RKO (cell line): ENCODE measurements at places on chromosomes 7 and 10.
A peak's percentile ranks its signal among the peaks of the same experiment; 100 is the strongest.

DNA sequence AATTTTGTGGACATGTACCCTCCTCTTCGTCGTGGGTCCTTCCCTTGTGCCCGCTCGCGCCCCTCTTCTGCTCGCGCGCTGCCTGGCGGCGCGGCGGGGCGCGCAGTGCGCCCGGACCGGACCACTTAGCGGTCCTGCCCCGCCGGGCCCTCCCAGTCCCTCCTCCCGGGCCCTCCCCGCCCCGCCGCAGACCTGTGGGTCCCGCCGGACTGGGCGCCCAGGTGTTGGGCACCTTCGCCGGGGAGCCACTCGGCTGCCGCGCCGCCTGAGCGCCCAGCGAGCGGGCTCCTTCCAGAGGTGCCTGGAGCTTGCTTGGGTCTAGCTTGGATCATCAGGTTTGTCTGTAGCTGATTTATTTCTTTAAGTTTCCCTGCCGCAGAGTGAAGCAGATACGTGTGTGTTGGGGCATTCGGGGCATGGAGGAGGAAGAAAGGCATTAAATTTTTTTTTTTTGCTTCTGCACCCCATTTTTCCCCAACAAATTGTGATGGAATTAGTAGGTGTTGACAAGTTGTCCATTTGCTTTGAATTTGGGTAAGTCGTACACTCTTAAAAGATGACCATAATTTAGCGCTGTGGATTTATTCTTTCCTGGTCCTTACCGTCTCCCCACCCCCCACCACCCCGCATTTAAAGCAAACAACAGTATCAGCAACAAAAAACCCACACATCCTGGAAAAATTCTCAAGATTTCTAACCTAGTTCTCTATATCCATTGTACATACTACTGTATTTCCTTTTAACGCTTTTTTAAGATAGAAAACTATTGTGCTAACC lies 905 bp downstream of the C1GALT1 start:
- DNase-seq = peak; percentile 52

GRCh38 chr7:26705567-26705966 lies 158.8 kb downstream of the SKAP2 start:
- peak; percentile 65 for DNase-seq

DNA sequence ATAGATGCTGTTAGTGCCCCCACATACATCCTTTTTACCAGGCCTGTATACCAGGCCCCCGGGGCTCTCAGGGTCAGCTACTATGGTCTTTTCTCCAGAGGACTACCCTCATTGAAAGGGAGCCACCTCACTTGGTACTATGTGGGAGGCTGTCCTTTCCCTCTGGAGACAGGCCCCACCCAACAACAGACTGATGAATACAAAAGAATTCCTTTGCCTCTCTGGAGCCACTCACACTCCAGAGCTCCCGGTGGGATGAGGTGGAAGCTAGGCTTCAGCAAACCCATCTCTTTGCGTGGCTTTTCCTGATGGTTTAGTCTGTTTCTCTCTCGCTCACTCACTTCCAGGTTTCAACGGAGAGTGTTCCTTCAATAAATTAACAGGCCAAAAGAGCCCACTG lies 30.3 kb downstream of the ANKMY2 start:
- DNase-seq = no peak

- DNase-seq = no peak
Measured at GRCh38 chr7:2247141-2247995, 5.3 kb downstream of the NUDT1 start.

- DNase-seq = no peak
Measured at GRCh38 chr10:10629512-10629911, 388.2 kb upstream of the CELF2 start.

- DNase-seq = no peak
Measured at GRCh38 chr10:96764425-96765060, 44.2 kb upstream of the PIK3AP1 start.

DNA sequence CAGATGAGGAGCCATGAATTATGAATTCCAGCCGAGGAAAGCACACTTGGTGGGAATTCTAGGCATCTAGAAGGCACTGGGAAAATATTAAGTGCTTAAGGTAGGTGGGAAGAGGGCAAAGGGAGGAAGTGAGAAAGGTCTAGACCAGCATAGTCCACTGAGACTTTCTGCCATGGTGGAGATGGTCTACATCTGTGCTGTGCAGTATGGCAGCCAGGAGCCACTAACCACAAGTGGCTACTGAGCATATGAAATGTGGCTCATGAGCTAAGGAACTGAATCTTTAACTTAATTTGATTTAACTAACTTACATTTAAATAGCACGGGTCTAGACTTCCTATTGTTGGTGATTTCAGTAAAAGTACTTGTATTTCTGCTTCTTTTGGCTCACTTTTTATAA lies 82.5 kb upstream of the SEM1 start:
- DNase-seq = no peak
